ENCODE measurements at places on chromosomes 11 and 22. TPM values are rescaled to one million over a fixed set of nuclear protein-coding genes. Genes with fewer than 3 reads are reported as not detected.

GRCh38 chr22:19760951-19761724 lies 560 bp downstream of the TBX1 start:
- H3K27ac ChIP-seq, result peak overlapping the region; percentile 88
- DNase-seq, result no peak
- H3K36me3 ChIP-seq, result no peaks in the 10 kb centered on the region
- peaks cover 29% of the 10 kb centered on the region for H3K4me1 ChIP-seq

GRCh38 chr11:130715085-130715876 lies 201.0 kb downstream of the SNX19 start:
- H3K27ac ChIP-seq, result no peak overlapping the region
- H3K4me3 ChIP-seq, result no peak overlapping the region
- H3K36me3 ChIP-seq, result no peaks in the 10 kb centered on the region
- DNase-seq, result no peak
- H3K27me3 ChIP-seq, result no peaks in the 10 kb centered on the region
- no peaks in the 10 kb centered on the region for H3K4me1 ChIP-seq

DNA sequence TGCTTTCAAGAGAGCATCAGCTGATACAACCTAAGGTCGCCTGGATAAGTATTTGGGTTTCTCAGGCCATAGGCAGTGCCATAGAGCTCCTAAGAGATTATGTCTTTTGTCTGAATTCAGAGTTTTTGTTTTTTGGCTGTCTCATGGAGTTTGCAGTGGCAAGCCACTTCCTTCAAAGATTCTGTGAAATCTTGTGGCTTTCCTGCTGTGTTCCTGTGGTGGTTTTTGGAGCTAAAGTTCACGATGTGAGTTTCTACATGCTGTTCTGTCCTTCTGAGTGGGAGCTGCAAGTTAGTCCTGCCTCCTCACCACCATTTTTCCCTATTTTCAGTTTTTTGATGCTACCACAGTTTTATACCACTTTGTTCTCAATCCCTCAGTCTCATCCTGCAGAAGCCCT lies 111.4 kb downstream of the COMMD9 start:
- no peaks in the 10 kb centered on the region for H3K4me1 ChIP-seq
- DNase-seq, result no peak
- H3K36me3 ChIP-seq, result no peaks in the 10 kb centered on the region
- no peaks in the 10 kb centered on the region for H3K27me3 ChIP-seq
- H3K4me3 ChIP-seq, result no peak overlapping the region
- H3K27ac ChIP-seq, result no peak overlapping the region

DNA sequence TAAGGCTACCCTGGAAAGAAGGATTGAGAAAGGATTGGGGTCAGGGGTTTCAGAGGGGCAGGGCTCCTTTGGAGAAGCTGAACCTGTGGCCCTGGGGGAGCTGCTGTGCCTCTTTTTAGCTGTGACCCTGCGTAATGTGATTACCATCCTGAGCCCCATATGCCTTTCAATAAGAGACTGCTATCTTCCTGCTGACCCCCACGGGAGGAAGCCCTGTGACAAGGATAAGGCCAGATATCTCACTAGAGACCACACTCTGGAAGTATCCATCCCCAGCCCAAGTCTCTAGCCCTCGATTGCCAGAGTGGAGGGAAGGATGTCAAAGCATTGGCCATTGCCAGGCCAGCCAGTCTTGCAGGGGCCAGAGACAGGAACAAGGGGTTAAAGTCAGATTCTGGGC lies 4.8 kb upstream of the SLC39A13 start:
- H3K4me3 ChIP-seq, result no peak overlapping the region
- no peak overlapping the region for H3K27ac ChIP-seq
- DNase-seq, result no peak

Gene PIWIL4
- 2.1 TPM for total RNA-seq

Gene MEI1
- 0.18 TPM for total RNA-seq

Gene FXYD6
- total RNA-seq, result 0.54 TPM
